T-helper 9 cell (primary cell): ENCODE measurements at places on chromosomes 4 and X.

- no peak for DNase-seq
Measured at GRCh38 chr4:26938516-26938915, 77.9 kb downstream of the STIM2 start.

GRCh38 chrX:55450259-55450658 is 1.7 kb upstream of the MAGEH1 start:
- no peak for DNase-seq

GRCh38 chrX:87045352-87045751 is 472.2 kb upstream of the KLHL4 start:
- DNase-seq, result no peak

GRCh38 chr4:141132709-141133145 is 542 bp downstream of the RNF150 start:
- DNase-seq, result no peak

- no peak for DNase-seq
Measured at GRCh38 chr4:114636192-114636935, 37.8 kb downstream of the UGT8 start.
